ENCODE measurements at places on chromosomes 1 and 21.

GRCh38 chr1:216960716-216961115, 237.5 kb upstream of the ESRRG start:
- DNase-seq = no peak

- no peak for DNase-seq
Measured at GRCh38 chr1:213993929-213994328, 6.2 kb downstream of the PROX1 start.

DNA sequence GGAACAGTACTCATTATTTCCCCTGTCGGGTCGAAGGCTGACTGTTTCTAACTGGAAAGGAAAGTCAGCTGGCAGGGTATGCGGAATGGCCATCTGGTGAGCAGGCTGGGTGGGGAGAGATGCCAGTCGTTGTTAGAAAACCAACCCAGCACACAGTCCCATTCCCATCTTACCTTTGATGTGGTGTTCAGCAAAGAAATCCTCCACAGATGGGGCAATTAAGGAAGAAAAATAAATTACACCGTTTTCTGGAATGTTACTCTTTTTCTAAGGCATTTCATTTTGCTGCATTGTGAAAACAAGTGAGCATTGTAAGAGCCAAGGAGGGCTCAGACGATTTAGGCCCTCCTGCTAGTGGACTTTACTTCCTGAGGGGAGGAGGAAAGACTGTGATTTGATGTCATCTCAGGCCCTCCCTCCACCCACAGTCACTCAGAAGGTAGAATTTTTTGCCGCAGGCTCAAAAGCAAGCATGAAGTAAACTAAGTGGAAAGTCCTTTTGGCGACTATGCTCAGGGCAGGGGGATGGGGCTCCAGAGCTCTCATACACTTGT, at the start of gene SLC16A4:
TSS of gene SLC16A4 (minus strand) at position 335 of the 554 bp plus-strand sequence. CDS start 1,703 bp downstream, outside the sequence.
- DNase-seq = no peak

DNA sequence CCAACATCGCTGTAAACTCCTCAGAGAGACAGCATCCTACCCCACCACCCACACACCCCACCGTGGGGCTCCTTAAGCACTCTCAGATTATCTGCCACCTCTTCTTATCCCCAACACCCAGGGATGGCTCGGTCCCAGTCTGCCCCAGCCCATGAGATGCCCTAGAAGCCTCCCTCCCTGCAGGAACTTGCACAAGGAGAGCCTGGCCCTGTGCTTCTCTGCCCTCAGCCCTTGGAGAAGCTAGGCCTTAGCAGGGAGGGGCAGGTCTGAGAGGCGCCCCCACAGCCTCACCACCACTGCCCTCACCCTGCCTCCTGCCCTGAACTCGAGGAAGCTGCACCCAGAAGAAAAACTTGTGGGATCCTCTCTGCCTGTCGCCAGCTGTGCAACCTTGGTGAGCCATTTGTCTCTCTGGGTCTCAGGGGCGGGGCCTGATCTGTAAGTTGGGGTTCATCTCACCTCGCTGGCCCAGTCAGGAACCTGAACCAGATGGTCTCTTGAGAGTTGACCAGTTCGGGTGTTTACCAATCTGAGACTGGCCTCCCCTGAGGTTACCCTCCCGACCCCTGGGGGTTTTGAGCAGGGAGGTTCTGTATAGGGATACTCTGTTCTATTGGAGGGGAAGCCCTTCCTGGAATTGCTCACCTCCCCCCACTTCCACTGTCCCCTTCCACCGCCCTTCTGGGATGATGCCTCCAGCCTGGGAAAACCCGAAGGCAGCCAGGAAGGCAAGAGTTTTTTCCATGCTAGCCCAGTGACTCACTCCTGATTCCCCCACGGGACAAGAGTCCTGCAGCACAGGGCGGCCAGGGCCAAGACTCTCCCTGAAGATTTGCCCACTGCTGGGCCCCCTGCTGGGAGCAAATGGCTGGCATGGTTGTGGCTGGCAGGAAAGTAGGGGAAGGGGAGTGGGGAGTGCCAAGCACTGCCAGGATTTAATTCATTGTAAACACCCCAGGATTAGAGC, at the start of gene S100A3:
TSS of gene S100A3 (minus strand) at position 537 of the 967 bp plus-strand sequence. CDS start 773 bp downstream, outside the sequence.
- DNase-seq = no peak

- no peak for DNase-seq
Measured at GRCh38 chr1:233620065-233620464, 6.2 kb downstream of the KCNK1 start.

DNA sequence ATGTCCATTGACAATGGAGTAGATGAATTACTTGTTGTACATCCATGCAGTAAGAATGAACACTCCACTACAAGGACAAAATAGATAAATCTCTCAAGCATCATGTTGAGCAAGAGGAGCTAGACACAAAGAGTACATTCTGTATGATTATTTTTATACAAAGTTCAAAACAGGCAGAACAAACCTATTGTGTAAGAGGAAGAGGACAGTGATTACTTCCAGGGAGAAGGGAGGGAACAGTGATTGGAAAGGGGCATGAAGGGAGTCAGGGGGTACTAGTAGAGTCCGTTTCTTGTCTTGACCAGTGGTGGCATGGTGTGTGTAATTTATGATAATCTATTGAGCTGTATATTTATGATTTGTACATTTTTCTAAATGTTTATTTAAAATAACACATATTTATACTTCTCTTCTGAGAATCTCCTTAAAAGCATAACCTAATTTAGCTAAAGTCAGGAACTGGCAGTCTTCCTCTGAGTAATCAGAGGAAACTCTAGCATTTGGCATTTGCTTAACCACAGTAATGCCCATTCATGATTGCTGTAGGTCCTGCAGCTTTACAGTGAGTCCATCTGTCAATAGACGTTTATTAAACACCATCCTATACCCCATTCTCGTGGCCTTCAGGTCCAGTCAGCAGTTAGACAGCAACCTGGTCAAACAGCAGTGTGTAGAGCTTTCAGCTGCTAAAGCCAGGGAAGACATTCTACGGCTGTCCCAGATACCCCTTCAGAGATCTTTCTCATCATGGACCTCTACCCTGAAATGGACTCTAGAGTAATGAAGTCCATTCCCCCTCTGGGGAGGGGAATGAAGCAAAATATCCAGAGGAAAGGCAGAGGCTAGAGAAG, 114.1 kb upstream of the GALNT2 start:
- DNase-seq = no peak

DNA sequence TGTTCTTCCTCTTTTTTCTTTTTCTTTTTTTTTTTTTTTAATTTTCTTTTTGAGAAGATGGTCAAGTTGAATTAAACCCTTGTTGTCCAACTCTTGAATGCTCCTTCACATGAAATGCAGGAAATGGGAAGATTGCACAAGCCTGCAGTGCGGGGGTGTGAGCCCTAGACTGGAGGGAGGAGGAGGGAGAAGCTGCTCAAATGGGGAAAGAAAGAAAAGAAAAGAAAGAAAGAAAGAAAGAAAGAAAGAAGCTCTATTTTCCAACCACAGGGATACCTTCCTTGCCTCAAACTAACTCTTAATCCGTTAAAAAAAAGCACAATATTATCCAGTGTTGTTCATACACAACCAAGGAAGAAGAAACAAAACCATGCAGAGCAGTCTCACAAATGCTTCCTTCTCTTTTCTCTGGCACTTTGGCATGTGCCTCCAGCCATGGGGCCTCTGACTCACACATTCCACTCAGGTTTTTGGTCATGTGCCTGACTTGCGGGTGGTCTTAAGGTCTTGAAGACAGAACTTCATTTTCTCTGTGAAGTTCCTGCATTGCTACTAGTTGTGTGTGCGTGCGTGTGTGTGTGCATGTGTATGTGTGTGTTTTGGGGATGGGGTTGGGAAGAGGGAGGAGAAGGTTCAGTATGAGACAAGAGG, 276.1 kb downstream of the RPS6KC1 start:
- no peak for DNase-seq

DNA sequence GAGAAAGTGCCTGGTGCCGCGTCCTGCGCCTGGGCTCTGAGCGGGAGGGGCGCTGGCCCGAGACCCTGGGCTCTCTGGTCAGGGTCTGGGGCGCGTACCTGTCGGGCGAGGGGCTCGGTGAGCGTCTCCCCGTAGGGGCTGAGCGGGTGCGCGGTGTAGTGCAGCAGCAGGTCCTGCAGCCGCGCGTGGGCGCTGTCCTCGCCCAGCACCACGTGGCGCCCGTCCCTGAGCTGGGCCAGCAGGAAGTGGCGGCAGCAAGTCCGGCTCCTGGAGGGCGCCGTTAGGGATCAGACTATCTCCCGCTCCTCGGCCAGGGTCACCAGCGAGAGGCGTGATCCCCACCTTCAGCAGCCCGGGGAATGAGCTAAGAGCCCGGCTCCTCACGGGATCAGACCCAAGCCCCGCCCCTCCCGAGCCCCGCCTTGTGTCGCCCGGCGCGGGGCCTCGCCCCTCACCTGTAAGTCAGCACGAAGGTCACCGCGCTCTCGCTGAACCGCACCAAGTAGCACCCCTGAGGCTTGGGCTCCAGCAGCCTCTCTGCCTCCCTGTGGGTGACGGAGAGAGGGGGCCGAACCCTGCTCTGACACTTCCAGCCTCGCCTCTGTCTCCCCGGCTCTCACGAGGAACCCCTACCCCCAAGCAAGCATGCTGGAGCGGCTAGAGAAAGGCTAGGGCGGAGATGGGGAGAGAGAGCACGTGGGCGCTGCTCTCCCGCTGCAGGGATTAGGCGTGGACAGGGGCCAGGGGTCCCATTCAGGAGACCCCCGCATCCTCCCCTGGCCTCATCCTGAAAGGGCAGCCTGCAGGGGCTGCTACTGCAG, 2.7 kb downstream of the SH2D2A start:
- peak; percentile 75 for DNase-seq
